HT1080 (cell line): ENCODE measurements at places on chromosomes 16 and 17. TPM values are rescaled to one million over a fixed set of nuclear protein-coding genes. Genes with fewer than 3 reads are reported as not detected.

The KRTAP3-1 gene
- not detected in 2 replicates for total RNA-seq

The CDT1 gene
- 33.5 and 64.6 TPM in 2 replicates for total RNA-seq

The ERN2 gene
- total RNA-seq = 1.1 TPM in 1 of 2 replicates, not detected in the other

The FOXO3B gene
- total RNA-seq = 2.7 and 3.0 TPM in 2 replicates

The QRICH2 gene
- 1.5 and 1.6 TPM in 2 replicates for total RNA-seq

The CLDN9 gene
- not detected in 2 replicates for total RNA-seq

The MYCBPAP gene
- not detected in 2 replicates for total RNA-seq

The TBC1D3G gene
- total RNA-seq = not detected in 2 replicates

The ADAMTS18 gene
- 0.03 and 0.14 TPM in 2 replicates for total RNA-seq

The KRTAP1-5 gene
- not detected in 2 replicates for total RNA-seq

The ZP2 gene
- total RNA-seq = not detected in 2 replicates

The CA4 gene
- total RNA-seq = not detected in 2 replicates

The EXOC3L1 gene
- 1.1 and 1.6 TPM in 2 replicates for total RNA-seq

The LGALS9B gene
- total RNA-seq = not detected in 2 replicates

The GCGR gene
- not detected in 2 replicates for total RNA-seq

The ABCC12 gene
- total RNA-seq = not detected in 2 replicates

The CCL4 gene
- total RNA-seq = not detected in 2 replicates

The HNF1B gene
- not detected in 2 replicates for total RNA-seq

The C17orf78 gene
- total RNA-seq = not detected in 2 replicates

The ZSWIM7 gene
- total RNA-seq = 21.3 and 30.6 TPM in 2 replicates

The MEFV gene
- total RNA-seq = 0.03 TPM in 1 of 2 replicates, not detected in the other

The UTS2R gene
- not detected in 2 replicates for total RNA-seq

The CCL4L2 gene
- not detected in 2 replicates for total RNA-seq

The MFAP4 gene
- total RNA-seq = not detected in 2 replicates

The PYCARD gene
- total RNA-seq = 0.63 and 0.72 TPM in 2 replicates

The PSKH1 gene
- total RNA-seq = 5.9 and 7.0 TPM in 2 replicates

The MRPS34 gene
- total RNA-seq = 248 and 271 TPM in 2 replicates

The C17orf113 gene
- 0.23 TPM in 2 replicates for total RNA-seq

The GRAP gene
- total RNA-seq = 0.11 and 0.23 TPM in 2 replicates

The MC1R gene
- 2.5 and 3.5 TPM in 2 replicates for total RNA-seq

The RNF222 gene
- not detected in 2 replicates for total RNA-seq

The ZG16B gene
- 0.20 and 0.47 TPM in 2 replicates for total RNA-seq

The TBC1D3B gene
- total RNA-seq = 2.0 TPM in 1 of 2 replicates, not detected in the other

The CDH15 gene
- not detected in 2 replicates for total RNA-seq

The CTRL gene
- 2.5 and 2.9 TPM in 2 replicates for total RNA-seq

The CCDC200 gene
- total RNA-seq = not detected in 2 replicates

The TMC5 gene
- not detected in 2 replicates for total RNA-seq

The NT5C gene
- total RNA-seq = 150 and 161 TPM in 2 replicates

The MMP25 gene
- total RNA-seq = 0.05 and 0.20 TPM in 2 replicates

The LRRC36 gene
- not detected in 2 replicates for total RNA-seq

The ASPA gene
- not detected in 2 replicates for total RNA-seq

The GAS2L2 gene
- total RNA-seq = 0.05 TPM in 1 of 2 replicates, not detected in the other

The KRT28 gene
- not detected in 2 replicates for total RNA-seq

The OSGIN1 gene
- total RNA-seq = 2.1 and 3.8 TPM in 2 replicates

The CANT1 gene
- 71.1 and 92.2 TPM in 2 replicates for total RNA-seq

The SLC38A8 gene
- not detected in 2 replicates for total RNA-seq

The CCDC40 gene
- total RNA-seq = 0.27 and 2.0 TPM in 2 replicates

The CCDC43 gene
- 40.9 and 41.3 TPM in 2 replicates for total RNA-seq

The CBLN1 gene
- total RNA-seq = not detected in 2 replicates

The PYY gene
- not detected in 2 replicates for total RNA-seq
